GF-D8 (cell line): ENCODE measurements at places on chromosomes 3 and 15.

DNA sequence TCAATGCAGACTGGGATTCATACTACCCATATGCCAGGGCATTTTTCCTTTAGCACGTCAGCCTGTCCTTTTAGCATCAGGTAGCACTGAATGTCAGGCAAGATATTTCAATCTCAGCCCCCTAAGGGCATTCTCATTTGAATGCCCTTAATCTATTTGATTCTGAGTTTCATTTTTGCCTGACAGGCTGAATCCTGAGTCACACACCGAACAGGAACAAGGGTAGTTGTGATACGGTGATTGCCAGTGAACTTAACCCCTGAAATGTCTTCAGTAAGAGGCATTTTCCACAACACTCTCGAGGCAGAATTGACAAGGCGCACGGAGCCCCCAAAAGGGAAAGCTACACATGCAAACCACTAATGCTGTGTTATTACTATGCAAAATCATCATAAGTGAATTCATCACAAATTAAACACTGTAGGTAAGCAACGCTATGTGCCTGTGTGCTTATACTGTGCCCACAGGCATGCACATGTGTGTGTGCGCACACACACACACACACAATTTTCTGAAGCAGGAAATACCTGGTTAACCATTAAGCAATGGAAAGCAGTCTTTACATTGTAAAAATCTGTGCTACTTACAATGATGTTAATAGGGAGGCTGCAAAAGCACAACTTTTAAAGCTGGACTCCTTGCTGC is 130.4 kb downstream of the ZNF385D start:
- no peak for DNase-seq

DNA sequence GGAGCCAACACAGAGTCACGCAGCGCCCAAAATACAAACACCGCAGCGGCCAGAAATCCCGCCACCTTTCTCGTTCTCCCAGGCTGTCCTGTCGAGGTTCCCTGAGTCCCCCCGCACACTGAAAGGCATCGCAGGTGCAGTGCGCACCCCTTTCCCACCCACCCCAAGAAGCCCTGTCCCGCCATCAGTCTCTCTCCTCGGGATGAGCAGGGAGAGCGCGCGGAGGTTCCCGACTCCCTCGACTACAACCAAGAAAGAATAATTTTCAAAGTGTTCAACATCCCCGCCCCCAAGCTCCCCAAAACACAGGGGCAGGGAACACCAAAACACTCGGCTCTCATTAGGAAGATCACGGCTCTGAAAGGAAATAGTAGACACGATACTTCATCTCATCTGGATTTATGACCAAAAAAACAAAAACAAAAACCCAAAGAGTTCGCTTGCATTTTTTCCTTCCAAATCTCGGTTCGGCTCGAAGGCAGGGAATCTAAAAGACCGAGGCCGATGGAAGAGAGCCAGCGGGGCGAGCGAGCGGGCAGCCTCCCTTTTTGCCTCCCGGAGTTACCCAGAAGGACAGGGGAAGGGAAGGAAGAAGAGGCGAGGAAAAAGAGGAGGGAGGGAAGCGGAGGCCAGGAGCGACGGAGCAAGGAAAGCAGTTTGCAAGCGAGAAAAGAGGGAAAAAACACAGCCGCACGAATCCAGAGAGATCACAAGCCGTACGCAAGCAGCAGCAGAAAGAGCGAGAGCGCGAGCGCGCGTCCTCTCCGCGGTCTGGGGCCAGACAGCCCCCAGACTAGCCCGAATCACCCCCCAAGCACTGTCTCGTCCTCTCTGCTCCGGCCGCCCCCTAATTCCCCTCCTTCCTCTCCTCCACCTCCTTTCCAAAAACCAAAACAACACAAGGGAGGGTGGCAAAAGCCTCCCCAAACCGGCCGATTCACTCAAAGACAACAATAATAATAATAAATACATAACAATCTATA is 808 bp downstream of the BCL6 start:
- DNase-seq: no peak

DNA sequence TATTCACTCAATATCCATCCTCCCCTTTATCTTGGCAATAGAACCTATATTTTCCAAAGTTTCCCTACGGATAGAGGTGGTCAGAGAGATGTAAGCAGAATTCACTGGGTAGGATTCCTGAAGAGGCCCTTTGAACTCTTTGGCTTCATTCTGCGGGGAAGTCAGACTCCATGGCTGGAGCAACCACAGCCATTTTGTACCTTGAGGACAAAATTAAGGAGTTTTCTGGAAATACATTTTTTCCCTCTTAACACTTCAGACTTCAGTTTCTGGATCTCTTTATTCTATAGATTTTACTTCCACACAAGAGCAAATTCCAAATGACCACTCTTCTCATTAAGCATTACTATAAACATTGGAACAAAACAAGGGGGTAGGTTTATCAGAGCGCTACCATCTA is 43.3 kb downstream of the ADAMTS9 start:
- DNase-seq: no peak

- DNase-seq: peak; percentile 68
Measured at GRCh38 chr3:128590948-128591347, 59.7 kb downstream of the RPN1 start.

- DNase-seq: no peak
Measured at GRCh38 chr3:96986241-96986640, 171.8 kb downstream of the EPHA6 start.

DNA sequence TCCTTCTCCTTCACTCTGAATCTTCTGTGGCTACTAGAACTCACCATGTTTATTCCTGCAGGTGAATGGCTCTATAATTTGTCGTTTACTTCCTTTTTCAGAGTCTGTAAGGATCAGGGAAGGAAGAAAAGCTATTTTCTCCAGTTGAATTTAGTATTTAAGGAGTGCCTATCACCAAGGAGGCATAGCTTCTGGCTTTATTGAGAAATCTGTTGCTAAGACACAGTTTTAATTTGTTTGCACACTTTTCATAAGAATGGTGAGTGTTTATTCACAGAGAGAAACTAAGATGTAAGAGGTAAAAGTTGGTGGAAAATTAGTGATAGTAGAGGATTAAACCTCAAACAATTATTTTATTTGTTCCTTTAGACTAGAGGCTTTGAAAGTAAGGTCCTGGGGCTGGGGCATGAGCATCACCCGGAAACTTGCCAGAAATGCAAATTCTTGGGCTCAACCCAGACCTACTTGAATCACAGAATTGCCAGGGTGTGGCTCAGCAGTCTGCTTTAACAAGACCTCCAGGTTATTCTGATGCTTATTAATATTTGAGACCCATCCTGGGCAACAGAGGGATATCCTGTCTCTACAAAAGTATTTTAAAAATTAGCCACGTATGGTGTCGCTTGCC is 461.3 kb downstream of the AGBL1 start:
- DNase-seq: no peak

DNA sequence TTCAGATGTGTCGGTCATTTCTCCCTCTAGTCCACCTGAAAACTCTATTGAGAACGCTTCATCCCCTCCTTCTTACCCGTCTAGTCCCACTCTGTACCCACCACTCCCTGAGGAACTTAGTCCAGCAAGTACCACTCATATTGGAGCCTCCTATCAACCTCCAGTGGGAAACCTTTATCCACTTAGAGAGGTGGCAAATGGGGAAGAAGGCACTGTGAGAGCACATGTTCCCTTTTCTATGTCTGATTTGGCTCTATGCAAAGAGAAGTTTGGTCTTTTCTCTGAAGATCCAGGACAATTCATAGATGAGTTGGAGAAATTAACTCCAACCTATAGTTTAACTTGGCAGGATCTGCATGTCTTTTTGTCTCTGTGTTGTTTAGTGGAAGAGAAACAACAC is 17.0 kb upstream of the RPN1 start:
- DNase-seq: no peak

DNA sequence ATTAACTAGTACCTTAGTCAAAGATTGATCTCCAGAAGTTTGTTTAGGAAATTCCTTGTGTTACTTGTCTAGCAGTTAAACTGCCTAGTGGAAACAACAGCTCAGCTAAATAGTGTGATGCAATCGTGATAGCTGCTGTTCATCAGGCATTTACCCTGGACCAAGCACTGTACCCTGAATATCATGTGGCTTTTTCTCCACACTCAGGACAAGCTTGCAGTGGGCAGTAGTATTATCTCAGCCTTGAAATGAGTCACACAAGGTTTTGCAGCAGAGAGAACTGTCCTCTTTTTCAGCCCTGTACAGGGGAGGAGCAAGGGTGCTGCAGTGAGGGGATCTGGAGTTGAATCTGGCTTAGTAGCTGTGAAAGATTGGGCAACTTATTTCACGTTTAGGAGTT is 208.4 kb downstream of the TP63 start:
- no peak for DNase-seq

DNA sequence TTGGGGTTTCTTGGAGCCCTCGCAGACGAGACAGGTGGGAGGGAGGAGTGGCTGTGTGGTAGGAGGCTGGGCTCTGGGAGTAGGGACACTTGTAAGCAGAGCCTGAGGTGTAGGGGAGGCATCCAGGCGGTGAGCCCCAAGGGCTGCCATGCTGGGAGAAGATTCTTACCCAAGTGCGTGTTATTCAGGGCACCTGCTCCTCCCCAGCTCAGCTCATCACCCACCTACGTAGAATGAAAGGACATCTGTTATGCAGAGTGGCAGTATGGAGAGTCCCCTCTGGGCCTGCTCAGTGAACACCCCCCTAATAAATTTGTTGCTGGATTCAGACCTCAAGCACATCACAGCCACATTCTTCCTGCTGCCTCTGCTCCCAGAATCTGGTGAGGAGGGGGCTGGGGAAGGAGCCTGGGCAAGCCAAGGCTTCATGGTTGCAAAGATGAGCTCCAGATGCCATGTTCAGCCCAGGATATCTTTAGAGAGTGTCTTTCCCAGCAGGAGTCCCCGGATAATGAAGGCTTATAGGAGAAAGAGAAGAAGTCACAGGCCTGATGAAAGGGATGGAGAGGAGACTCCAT is 261.8 kb downstream of the EPHB1 start:
- DNase-seq: no peak

GRCh38 chr3:132972333-132972732 is 65.9 kb upstream of the TMEM108 start:
- no peak for DNase-seq

DNA sequence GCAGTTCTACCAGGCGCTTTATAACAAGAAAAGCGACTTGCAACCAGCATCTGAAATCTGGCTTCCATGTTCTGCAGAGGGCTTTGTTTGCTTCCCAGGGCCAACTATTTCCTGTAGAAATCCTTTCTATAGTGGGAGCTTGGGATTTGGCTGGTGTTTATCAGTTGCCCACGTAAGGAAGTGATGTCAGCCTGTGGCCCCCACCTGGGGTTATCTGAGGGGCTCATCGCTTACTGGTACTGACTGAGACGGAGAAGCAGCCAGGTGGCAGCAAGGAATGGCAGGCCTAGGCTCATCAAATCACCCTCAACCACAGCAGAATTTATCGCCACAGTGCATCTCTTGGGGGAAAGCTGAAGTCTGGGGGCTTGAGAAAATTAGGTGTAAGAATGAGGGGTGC is 14.6 kb upstream of the CCR9 start:
- no peak for DNase-seq

DNA sequence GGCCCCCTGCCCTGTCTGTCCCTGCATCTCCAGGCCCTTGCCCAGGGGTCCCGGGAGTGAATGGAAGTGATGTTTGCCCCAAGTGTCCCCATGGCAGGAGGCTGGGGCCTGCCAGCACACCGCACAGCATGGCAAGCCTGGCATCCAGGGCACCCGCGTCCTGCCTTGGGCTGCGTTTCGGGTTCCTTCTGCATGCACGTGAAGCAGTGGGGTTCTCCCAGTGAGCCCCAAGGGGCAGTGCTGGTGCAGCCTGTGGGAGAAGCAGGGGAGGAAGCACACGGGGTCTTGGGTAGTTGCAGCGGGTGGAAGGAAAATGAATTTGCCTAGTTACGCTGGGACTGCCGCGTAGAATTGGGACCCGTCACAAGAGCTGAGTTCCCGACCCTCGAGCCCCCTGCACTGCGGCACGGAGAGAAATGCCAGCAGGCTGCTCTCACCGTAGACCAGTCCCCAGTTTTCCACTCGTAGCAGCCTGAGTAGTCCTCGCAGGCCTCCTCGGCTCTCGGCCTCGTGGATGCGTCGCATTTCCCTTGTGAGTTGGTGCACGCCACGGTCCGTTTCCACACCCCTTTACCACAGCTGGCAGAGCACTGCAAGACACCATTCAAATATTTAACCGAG is 259.5 kb upstream of the LYSMD4 start:
- DNase-seq: no peak

DNA sequence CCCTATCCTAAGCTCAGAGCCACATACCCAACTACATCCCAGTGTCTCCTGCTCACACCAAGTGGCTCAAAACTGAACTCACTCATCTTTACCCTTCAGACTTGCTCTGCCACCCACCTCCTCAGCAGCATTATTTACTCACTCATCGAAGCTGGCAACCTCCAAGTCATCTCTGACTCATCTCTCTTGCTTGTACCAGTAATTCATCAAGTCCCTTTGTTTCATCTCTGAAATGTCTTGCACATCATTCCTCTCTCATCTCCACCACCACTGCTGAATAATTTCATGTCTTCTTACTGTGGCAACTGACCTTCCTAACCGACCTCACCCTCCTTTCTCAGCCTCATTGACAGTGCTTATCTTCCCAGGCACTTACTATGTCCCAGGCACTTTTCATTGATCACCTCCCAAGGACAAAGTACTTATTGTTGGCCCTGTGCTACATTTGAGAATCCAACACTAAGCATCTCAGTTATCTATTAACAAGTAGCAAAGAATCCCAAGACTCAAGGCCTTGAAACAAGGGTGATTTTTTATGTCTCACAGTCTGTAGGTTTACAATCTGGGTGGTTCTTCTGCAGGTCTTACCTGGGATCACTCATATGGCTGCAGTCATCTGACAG is 82.0 kb downstream of the MRPL46 start:
- no peak for DNase-seq

- DNase-seq: no peak
Measured at GRCh38 chr3:172193436-172193835, 154.1 kb downstream of the FNDC3B start.

- no peak for DNase-seq
Measured at GRCh38 chr3:119360736-119361462, 66.7 kb downstream of the ARHGAP31 start.

DNA sequence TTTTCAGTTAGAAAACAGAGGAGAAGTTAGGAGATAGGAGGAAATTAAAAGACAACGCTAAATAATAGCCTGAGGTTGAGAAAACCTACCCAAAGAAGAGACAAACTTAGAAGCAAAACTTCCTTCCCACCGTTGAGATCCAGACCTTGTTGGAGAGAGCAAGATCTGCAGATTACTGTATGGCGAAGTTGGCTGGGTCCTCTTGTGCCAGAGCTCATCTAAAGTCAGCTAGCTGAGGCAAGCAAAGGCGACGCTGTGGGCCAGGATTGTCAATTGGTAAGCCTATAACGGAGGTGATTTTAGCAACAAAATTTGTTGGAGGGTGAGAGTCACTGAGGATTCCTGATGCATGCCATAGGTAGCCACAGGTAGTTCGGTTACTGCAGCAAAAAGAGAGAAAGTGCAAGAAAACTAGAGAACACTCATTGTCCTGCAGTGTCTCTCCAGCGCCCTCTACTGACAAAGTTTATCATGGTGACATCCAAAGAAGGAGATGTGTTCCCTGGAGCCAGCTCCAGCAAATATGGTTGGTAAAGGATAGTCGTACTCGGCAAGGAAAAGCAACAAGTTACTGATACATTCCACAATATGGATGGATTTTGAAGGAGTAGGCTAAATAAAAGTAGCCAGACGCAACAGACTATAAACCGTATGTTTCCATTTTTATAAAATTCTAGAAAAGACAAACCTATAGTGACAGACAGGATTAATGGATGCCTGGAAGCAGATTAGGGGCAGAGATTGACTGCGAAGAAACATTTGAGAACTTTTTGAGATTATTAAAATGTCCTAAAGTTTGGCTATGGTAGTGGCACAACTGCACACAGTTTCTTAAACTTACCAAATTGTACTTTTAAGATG is 9.8 kb upstream of the OR5K4 start:
- no peak for DNase-seq

GRCh38 chr15:52514482-52514881 is 14.2 kb downstream of the MYO5A start:
- DNase-seq: no peak

- no peak for DNase-seq
Measured at GRCh38 chr3:101413656-101414055, 93.3 kb upstream of the IMPG2 start.
